Activated CD8-positive, alpha-beta memory T cell treated with anti-CD3 and anti-CD28 coated beads, Interleukin-2, amount 50 U/mL, for 4 hours (primary cell): ENCODE measurements at places on chromosomes 2 and 18.

- no peak for DNase-seq
Observed at GRCh38 chr2:219297766-219298456, 11.3 kb downstream of the PTPRN start.

DNA sequence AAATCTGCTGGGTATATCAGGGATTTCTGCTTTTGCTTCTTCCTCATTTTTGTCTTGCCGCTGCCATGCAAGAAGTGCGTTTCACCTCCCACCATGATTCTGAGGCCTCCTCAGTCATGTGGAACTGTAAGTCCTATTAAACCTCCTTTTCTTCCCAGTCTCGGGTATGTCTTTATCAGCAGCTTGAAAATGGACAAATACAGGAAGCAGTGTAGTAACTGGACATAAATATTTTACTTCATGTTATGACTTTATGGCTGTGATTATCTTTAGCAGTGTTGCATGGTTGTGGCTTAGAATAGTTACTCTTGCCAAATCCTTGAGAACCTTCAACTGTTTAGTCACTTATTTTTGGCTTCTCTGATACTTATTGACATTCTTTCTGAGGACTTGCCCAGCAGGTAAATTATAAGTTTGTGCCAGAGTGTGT, 66.2 kb upstream of the DLX2 start:
- DNase-seq = no peak

GRCh38 chr2:118049140-118049815, 35.4 kb upstream of the CCDC93 start:
- no peak for DNase-seq

GRCh38 chr2:119821266-119821665, 61.5 kb downstream of the PTPN4 start:
- DNase-seq = no peak

- DNase-seq = no peak
Observed at GRCh38 chr18:3906116-3906750, 456.3 kb downstream of the TGIF1 start.

DNA sequence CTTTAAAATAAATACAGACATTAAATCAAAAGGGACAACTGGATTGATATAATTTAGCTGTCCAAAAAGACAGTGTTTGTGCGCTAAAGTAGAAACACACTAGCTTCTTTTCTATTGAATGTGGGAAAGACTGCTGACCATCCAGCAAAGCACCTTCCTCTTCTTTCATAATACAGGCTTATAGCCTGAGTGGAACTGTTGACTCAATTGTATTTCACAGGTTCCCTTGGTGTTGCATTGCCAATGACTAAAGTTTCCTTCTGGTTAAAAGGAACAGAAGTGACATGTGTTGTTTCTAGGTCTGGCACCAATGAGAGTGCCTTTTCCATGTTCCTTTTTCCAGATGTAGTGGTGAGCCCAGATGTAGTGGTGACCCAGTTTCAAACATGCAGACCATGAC, 412.3 kb downstream of the RNF144A start:
- DNase-seq = no peak

- no peak for DNase-seq
Observed at GRCh38 chr2:119264781-119265692, 41.4 kb downstream of the STEAP3 start.

GRCh38 chr2:16869711-16870110, 204.1 kb upstream of the CYRIA start:
- DNase-seq = no peak

DNA sequence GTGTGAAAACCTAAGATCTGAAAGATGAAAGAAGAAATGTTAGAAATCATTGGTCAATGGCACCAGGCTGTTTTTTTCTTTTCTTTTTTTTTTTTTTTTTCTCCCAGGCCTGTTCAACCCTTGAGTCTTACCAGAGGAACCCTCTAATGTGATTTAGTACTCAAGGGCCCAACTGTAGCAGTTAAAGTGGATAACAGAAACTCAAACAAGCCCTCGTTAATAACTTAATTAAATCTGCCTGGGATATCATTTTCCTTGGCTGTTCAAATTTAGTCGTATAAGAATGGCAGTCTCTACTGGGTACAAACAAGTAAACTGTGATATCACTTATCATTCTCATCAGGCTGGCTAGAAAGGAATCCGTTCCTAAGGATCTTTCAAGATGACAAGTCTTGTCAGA, 16.5 kb downstream of the ARL4C start:
- DNase-seq = no peak

GRCh38 chr2:36329251-36329650, 26.3 kb upstream of the CRIM1 start:
- DNase-seq = no peak

- no peak for DNase-seq
Observed at GRCh38 chr18:3879836-3880120, 429.8 kb downstream of the TGIF1 start.

GRCh38 chr18:421247-422155, 79.0 kb downstream of the COLEC12 start:
- DNase-seq = no peak

- no peak for DNase-seq
Observed at GRCh38 chr2:211084352-211084751, 528.0 kb downstream of the CPS1 start.

DNA sequence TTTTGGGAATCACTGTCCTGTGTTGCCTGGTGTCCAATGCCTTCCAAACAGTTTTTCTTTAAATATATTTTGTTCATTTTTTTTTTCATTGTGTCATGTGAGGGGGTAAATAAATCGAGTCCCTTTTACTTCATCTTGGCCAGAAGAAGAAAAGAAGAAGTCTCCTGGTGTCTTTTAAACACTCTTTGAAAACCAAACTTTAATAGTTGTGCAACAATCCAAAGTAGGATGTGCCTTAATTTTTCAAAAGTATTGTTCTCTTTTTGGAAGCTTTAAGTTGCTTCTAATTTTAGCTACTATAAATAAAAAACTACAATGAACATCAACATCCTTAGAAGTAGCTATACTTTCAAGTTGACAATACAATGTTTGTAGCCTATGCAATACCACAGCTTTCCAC, 154.9 kb downstream of the ATAD2B start:
- no peak for DNase-seq

DNA sequence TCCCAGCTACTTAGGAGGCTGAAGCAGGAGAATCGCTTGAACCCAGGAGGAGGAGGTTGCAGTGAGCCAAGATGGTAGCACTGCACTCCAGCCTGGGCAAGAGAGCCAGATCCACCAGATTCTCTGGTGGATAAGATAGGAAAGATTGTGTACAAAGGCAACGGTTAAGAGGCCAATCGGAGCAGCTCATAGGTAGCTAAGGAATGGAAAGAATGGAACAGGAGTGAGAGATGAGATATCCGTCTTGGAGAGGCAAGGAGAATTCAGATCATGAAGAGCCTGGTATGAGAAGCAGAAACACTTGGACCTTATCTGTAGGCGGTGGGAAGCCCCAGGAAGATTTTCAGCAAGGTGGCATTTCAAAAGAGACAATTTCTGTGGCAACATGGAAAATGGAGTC, 27.1 kb downstream of the TTR start:
- DNase-seq = no peak

- no peak for DNase-seq
Observed at GRCh38 chr2:64348386-64349130, 105.4 kb upstream of the LGALSL start.

DNA sequence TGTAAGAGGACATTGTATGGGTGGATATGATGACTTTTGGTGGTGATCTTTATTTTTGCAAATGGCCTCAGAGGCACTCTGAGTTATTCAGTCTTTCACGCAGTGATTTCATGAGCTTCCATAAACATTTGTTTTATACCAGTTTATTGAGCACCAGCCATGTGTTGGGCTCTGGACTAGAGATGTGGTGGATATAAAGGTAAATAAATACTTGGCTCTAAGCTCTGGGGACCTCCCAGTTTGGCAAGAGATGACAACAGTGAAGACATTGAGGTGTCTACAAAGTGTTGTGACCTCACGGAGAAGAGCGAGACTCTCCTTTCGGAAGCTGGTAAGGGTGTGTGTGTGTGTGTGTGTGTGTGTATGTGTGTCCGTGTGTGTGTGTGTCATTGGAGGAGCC, 146.4 kb downstream of the TANC1 start:
- DNase-seq = no peak

DNA sequence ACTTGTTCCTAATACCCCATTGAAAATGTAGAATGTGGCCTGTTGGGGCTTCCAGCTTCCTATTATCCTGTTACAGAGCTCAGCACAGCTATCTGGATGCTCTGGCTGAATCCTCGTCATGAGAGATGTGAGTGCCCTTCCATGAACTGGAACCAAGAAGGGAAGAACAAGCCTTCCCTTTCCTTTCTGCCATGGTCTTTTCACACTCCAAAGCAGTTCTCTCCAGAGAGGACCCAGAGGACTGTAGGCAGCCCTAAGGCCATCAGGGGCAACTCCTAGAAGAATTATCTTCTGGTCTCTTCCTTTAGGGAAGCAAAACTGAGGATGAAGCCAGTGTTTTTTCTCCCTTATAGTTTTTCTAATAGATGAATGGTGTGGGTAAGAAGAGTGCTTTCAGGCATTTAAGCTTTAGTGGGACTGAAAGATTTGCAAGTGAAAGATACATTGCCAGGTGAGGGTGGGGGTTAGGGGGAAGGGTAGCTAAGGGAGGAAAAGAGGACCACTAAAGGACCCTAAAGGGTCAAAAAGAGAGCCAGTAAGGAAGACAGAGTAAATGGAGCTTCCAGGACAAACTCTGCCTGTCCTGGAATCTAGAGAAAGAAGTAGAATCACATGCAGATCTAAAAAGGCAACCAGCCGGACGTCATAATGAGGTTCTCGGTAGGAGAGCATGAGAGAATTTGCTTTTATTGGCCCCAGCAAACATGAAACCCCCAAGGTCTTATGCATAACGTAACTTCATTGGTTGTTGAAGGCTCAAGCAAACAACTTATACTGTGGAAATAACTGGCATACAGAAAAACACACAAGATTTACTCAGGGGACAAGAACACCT, 12.4 kb upstream of the XPO1 start:
- DNase-seq = no peak

DNA sequence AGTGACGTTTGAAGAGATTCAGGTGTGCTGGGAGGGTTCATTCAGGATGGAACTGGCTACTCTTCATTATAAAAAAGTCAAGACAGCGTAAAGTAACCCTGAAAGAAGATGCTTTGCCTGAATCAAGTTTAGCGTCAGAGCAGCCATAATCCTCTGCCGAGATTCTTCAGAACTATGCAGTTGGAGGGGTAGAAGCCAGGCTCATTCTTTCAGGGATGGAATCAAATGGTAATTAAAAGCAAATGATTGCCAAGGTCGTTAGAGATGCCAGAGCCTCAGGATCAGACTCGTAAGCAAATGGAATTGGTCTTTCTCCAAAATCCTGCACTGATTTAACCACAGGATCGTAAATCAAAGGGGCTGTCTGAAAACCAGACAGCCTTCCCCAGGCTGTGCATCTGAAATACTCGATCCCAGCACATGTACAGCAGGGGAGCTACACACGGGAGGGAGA, 21.9 kb downstream of the APCDD1 start:
- DNase-seq = no peak

GRCh38 chr18:37537868-37538525, 27.6 kb downstream of the CELF4 start:
- peak; percentile 19 for DNase-seq

- no peak for DNase-seq
Observed at GRCh38 chr2:186085226-186085625, 346.6 kb downstream of the FSIP2 start.

GRCh38 chr2:207332480-207333212, 166.9 kb upstream of the KLF7 start:
- DNase-seq = no peak

- no peak for DNase-seq
Observed at GRCh38 chr2:225100856-225101294, 58.6 kb upstream of the DOCK10 start.

DNA sequence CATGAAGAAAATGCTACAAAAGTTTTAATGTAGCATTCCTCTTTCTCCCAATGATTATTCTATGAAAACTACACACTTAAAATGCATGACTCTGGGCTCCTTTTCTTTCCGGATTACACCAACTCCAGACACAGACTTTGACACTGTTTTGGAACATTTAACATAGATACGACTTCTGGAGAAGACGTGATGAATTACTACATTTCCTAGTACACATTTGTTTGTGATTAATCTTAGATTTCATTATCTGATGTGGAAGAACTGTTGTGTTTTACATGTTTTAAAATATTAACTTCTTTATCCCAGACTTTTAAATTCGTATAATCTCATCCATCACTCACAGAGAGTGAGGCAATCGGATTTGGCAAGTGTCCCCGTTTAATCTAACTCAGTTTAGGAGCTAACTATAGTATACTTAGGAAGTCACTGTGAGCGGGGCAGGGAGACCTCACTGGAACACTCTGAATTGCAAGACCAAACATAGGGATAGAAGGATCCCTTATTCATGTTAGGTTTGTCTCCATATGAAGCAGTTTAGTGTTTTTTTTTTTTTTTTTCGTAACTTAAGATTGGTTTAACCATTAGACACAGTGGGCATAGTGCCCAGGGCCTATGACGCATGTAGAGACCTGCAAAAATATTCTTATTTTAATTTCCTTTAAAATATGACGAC, 66.7 kb downstream of the PDE1A start:
- no peak for DNase-seq

- DNase-seq = no peak
Observed at GRCh38 chr18:13288509-13289133, 70.1 kb downstream of the LDLRAD4 start.

DNA sequence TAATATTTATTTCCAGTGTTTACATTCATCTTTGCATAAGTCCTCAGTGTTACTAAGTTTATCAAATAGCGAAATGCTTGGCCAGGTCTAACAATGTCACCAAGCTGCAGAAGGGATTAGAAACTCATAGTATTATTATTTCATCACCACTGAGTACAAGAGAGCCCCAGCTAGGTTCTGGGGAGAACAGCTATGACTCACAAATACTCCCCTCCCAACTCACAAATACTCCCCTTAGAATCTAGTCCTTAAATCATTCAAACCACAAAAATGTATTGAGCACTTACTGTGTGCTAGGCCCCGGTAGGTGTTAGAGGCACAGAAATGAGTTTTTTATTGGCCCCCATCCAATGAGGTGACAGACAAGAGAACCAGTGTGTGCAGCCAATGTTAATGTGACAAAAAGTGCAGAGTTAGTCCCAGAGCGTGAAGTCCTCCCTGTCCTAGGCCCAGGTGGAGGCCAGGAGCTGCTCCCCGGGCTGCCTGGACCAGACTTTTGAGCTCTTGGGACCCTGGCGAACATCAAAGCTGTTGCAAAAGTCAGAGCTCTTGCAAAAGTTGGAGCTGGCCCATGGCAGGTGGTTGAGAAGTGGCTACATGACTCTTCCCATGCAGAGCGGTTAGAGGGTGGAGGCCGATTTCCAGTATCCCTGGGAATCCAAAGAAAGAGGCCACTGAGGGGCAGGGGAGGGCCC, 9.8 kb downstream of the STEAP3 start:
- DNase-seq = no peak

DNA sequence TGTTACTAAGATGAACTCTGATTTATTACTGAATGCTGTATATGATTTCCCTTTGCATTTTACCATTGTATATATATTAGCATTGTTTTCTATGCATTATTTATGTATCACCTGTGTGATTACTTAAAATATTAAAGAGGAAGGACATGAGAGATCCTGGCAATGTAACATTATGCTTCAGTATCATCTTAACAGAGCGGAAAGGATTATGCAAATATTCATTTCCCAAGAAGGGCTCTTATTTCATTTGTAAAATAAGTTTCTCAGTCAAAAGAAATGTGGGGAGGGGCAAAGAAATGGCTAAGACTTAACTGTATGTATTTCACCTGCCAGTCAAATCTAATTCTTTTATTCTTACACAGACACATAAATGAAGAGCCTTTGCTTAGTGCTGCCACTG, 654.2 kb upstream of the PKDCC start:
- DNase-seq = no peak

- no peak for DNase-seq
Observed at GRCh38 chr2:217742841-217743240, 260.0 kb downstream of the TNS1 start.

- DNase-seq = no peak
Observed at GRCh38 chr2:51025906-51026555, 5.9 kb downstream of the NRXN1 start.
